NCI-H524 (cell line): ENCODE measurements at places on chromosomes 4 and X.

GRCh38 chr4:188031751-188032150, 36.2 kb downstream of the ZFP42 start:
- no peak for DNase-seq

DNA sequence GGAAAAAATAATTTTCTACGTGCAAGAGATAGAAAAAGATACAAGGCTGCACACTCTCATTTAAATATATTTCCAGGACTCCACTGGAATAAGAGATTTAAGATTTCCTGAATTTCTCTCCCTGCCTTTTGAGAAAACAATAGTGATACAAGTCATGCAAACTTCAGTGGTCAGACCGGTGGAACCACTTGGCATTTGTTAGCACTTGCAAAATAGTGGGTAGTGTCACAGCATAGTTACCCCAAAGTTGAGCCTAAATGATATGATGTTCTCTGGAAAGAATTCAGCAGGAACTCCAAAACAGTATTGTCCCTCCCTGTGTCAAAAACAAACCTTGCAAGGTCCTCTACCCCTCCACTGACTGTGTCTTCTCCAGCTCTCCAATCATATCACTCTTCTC, 102.3 kb downstream of the ANKRD50 start:
- DNase-seq: no peak

DNA sequence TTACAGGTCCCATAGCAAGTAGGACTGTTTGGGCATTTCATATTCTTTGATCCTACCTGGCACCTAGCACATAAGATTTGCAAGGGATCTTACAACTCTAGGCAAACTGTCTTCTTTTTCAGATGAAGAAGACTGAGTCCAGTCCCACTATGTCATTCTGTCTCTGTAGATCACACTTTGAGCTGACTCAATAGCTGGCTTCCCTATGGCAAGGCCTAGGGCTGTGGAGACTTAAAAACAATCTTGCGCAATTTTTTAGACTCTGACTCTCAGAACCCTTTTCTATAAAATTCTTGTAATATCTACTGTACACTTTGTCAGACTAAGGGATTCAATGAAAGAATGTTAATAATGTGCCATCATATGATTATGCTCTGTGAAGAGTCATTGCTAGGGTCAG, 26.7 kb downstream of the OTC start:
- no peak for DNase-seq

DNA sequence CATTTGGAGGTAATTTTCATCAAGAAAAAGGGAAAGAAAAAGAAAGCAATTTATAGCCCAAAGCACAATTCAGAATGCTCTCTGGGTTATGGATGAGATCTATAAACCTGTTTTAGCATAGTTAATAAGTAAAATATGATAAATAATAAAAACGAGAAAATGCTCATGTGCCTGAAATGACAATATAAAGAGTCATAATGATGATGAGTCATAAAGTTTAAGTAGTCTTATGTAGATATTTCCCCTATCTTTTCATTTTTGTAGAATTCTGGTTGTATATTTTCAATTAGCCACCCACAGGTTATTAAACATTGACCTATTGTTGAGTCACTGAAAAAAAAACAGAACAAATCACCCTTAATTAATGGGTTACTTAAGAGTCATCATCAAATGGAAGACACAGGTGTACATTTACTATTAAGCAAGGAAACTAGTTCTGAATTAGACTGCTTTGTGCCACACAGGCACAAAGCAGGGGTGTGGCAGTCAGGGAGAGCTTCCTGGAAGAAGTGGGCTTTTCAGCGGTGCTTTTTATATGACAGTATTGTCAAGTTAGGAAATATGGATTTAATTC, 29.3 kb downstream of the BEND4 start:
- DNase-seq: no peak

DNA sequence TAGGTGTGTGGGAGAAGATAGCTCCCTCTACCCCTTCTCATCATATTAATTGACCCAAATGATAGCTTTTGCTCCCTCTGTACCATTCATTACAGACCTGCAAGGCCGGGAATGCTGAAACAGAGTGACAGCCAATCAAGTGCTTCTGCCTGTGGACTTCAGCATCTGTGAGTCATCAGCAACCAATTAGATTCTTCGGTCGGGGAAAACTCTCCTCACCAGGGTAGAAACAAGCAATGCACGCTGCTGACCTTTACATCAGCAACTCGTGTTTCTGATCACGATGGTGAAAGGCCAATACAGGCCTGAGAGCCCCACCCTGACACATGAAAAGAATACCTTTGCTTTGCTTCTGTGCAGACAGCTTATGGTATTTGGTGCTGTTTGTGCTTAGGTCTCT, 347.2 kb upstream of the DDX53 start:
- DNase-seq: peak; percentile 58

GRCh38 chr4:27000122-27000521, 139.5 kb downstream of the STIM2 start:
- peak; percentile 46 for DNase-seq

GRCh38 chr4:67198727-67199126, 346.6 kb downstream of the CENPC start:
- DNase-seq: peak; percentile 36

DNA sequence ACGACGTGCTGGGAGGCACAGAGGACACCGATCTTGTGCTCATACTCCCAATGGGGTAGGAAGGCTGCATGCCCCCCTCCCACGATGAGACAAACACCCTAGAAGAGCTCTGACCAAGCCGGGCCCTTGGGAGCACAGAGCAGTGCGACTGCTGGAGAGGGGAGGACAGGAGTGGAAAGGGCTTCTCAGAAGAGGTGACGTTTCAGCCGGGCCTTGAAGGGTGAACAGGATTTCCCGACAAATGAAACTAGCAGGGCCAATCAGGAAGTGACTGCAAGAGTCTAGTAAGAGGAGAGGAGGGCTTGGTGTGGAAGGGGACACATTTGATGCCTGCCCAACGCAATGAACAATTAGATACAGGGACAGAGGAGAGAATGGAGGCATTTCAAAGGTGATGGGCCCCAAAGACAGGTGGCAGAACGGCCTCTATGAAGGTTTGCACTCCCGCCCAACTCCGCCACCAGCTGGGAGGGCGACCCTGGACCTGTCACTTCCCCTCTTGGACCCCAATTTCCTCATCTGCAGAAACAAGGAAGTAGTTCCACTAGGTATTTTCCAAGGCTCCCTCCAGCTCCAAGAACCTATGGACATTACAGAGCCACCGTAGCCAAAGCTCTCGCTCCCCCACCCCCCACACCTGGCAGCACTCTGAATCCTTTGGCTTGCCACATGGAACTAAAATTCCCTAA, 3.9 kb downstream of the HCFC1 start:
- no peak for DNase-seq

- DNase-seq: no peak
Measured at GRCh38 chrX:15750611-15751154, 12.6 kb downstream of the CA5B start.

DNA sequence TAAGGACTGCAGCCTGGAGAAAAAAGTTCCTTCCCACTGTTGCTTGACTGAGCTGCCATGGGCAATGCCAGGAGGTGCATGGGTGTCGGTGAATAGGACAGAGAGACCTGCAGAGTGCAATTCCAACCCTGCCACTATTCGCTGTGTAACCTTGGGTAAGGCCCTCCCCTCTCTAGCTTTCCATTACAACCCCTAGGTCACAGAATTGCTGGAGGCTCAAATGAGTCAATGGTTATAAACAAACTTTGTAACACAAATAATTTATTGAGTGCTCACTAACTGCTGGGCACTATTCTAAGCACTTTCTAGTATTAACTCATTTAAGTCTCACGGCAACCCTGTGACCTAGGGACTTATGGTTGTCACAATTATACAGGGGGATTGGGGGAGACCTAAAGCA, 37.8 kb downstream of the PJA1 start:
- DNase-seq: no peak

- DNase-seq: no peak
Measured at GRCh38 chr4:8201321-8201781, 2.3 kb downstream of the SH3TC1 start.

DNA sequence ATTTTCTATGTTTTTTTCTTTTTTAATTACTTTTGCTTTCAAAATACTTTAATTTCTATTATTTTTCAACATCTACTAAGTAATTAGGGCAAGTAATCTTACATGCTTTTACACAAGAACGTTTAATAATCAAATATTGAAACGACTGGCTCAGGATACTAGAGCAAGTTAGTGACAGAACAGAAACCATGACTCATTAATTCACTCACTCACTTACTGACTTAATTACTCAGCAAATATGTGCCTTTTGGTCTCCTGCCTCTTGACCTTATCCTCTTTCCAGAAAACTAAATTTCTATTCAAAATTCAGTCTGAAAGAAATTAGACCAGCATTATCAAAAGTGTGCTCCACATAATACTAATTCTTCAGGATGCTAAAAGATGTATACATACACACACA, 314.9 kb upstream of the TEX13C start:
- no peak for DNase-seq

DNA sequence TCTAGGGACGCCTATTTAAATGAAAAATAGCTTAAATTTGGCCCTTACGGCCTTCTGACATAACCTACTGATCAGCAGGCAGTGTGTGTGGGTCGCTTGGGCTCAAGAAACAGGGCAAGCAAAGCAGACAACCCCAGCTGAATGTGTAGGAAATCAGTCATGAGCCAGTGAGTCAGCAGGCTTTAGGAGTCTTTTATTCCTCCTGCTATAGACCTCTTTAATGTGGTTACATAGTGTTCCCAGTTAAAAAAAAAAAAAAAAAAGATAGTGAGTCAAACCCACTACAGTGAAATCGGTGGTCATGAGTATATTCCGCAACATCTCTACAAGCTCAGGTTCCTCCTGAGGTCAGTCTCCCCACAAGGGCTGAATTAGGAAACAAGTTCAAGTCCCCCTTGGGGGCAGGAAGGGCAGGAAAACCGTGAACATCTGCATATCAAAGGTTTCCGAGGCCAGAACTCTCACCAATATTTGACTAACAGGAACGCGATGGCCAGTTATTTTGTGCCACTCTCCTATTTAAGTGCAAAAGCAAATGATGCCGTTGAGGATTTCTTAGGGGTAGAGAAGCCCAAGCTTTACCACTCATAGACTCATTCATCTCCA, 32.7 kb downstream of the ACSL1 start:
- DNase-seq: no peak

GRCh38 chrX:39642071-39642470, 455.7 kb downstream of the BCOR start:
- peak; percentile 23 for DNase-seq

GRCh38 chr4:89586864-89587263, 250.1 kb downstream of the SNCA start:
- DNase-seq: no peak
